M059J (cell line): ENCODE measurements at places on chromosomes 4 and X. TPM values are rescaled to one million over a fixed set of nuclear protein-coding genes. Genes with fewer than 3 reads are reported as not detected.

GRCh38 chrX:131729295-131729694, 185.4 kb downstream of the OR13H1 start:
- no peak for DNase-seq

Gene ADGRL3
- 0.07 TPM in 1 of 2 replicates, not detected in the other for total RNA-seq

Gene XAGE2
- 0.62 TPM in 1 of 2 replicates, not detected in the other for total RNA-seq

- no peak for DNase-seq
Observed at GRCh38 chr4:97016186-97016907, 1126.9 kb downstream of the STPG2 start.

Gene SOWAHB
- total RNA-seq = not detected in 2 replicates

Gene ERCC6L
- 14.0 and 26.1 TPM in 2 replicates for total RNA-seq

Gene ZNF185
- 4.9 and 6.5 TPM in 2 replicates for total RNA-seq

Gene CRMP1
- total RNA-seq = not detected in 2 replicates

DNA sequence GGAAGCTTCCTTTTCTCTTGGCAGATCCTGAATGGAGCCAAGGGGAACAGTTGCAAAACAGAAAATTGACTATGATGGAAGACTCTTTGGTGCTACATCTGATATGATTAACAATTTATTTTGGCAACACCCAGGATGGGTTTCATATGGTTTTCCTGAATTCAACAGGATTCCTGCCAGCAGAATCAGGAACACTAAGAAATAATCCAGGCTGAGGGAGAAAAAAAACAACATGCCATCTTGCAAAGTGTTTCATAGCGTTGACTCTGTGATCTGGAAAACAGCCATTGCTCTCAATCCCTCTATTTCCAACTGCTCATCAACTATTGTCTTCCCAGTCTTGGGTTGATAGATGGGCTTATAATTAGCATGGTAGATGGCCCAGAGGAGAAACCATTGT, 303.8 kb upstream of the KLF3 start:
- no peak for DNase-seq

Gene IQSEC2
- total RNA-seq = 18.8 and 20.4 TPM in 2 replicates

DNA sequence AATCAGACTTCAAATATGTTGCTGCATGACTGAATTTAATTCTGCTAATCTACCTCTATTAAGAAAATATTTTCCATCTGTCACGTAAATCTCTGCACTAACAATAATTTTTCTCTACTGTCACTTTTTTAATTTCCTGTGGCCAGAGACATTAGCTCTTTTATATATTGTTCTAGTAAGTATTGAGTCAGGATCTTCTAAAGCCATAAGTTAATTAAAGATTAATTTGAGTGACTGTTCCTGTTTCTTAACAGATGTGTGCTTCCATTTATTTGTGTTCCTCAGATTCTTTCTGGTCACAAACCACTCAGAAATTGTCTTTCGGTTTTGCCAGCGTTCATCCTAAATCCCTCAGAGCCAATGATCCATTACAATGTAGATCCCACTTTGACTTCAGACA, 2.4 kb upstream of the SMR3B start:
- no peak for DNase-seq

DNA sequence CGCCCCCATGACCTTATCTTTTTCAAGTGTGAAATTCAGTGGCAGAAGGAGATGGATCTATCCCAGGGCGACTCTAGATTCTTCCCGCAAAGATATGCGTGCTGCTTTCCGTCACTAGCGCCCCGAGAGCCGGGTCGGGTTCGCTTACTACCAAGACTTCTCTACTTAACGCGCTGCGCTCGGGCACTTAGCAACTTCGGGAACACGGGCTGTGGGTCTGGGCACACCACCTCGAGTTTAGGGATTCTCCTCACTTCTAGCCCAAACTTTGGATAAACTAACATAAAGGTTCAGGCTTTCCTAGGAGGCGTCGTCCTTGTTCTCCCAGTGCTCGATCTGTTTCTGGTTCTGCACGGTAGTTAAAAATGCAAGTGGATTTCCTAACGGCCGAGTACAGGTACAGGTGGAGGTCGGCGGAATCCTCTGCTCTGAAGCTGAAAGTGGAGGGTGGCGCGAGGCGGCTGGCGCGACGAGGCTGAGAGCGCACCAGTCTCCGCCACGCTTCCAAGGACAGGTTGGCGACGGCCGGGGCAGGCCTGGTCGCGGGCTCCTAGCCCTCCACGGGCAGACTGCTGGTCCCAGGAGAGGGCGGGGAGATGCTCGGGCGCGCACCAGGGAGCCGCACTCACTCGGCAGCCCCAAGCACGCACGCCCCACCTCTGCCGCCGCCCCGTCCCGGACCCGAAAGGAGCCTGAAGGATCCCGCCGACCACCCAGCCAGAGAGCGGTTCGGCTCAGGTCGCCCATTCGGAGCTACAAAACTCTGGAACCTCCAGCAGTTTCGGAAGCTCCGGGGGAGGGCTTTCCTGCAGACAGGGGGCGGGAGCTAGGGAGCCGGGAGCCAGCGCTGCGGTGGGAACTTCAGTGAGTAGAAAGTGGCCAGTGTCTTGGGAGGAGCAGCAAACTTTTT, 100.8 kb upstream of the TENM3 start:
- no peak for DNase-seq

Gene MAGEE1
- 0.02 and 0.15 TPM in 2 replicates for total RNA-seq

DNA sequence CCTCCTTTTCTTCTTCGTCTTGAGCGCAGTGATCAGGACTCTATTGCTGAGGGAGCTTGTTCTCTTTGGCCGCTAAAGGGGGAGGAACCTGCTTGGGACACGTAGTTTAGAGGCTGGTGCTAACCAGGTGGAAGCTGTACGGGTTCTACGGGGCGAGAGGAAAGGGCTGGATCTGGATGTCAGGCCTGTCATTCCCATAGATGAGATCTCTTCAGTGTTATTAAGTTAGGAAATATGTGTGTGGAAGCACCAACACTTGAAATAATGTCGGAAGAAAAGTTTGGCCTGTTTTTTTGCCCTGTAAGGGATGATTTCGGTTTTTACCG, 643 bp downstream of the SRP72 start:
- peak; percentile 58 for DNase-seq

Gene PRSS12
- 0.59 and 2.6 TPM in 2 replicates for total RNA-seq

GRCh38 chr4:98448908-98449307, 187.7 kb downstream of the RAP1GDS1 start:
- DNase-seq = no peak

DNA sequence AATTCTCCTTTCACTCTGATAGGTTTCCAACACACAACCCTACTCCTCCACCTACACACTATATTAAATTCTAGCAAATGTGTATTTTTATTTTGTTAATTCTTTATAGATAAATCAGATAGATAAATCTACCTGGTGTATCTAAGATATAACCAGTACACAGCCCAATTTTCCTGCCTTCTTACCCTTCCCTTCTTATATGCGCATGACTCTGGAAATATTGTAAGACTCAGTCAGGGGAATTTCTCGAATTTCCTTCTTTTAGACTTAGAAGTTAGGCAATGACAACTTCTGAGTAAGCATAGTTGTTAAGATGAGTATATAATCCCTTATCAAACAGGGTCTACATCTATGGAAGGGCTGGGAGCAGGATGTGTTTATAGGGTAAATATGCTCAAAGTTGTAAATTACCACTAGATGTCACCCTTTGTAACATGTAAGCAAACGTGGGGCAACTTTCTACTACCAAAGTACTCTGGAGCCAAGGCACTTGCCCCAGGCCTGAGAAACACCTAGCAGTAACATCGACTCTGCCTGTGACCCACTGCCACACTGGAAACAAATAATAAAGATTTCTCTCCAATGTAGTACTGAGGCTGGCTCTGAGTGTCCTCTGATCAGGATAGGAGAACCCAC, 444.7 kb downstream of the IQCM start:
- DNase-seq = peak; percentile 61

- no peak for DNase-seq
Observed at GRCh38 chrX:155998116-155998515, 620 bp downstream of the IL9R start.

GRCh38 chrX:104130808-104131207, 18.5 kb downstream of the ZCCHC18 start:
- peak; percentile 2 for DNase-seq

DNA sequence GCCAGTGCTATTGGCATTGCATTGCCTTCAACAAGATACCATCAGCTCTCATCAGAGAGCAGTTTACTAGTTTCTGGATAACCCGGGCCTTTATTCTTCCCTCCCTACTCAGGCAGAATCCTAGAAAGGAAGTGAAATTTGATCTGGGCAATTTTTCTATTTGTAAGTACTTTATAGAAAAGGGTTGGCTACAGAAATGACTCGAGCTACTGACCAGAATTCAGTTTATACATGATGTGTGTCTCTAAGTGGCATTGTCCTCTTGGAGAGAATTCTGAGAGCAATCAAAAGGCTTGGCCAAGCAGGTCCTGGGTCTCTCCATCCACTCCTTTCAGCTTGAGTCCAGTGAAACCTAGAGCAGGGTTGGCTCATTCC, 192.7 kb upstream of the LEF1 start:
- DNase-seq = no peak

DNA sequence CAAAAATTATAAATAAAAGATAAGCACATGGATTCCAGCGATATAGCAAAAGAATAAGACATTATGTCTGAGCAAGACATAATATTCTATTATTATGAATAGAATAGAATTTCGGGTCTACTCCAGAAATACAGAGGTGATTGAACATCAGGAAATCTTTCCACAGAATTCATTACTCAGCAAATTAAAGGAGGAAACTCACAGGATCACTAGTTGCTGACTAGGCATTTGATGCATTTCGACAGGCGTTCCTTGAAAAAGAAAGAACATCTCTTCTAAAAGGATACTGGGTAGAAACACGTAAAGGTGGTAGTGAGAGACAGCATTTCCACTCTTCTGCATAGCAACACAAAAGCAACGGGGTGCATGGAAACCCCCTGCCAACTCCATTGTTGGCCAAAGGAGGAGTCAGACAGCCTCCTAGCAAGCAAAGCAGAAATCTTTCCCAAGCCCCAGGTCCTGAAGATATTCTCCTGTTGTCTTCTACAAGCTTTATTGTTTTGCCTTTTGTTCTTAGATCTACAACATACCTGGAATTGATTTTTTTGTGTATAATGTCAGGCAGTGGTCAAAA, 14.3 kb upstream of the PDZD4 start:
- DNase-seq = no peak

- no peak for DNase-seq
Observed at GRCh38 chr4:170446782-170447181, 357.0 kb upstream of the AADAT start.

Gene RHOXF2
- not detected in 2 replicates for total RNA-seq

- no peak for DNase-seq
Observed at GRCh38 chr4:83266689-83267088, 17.9 kb downstream of the COQ2 start.

GRCh38 chr4:151426513-151426912, 17.5 kb downstream of the FHIP1A start:
- DNase-seq = no peak

Gene BRS3
- not detected in 2 replicates for total RNA-seq

GRCh38 chr4:8913858-8914460, 42.3 kb upstream of the HMX1 start:
- no peak for DNase-seq

Gene SRPX2
- total RNA-seq = 58.5 and 81.9 TPM in 2 replicates

DNA sequence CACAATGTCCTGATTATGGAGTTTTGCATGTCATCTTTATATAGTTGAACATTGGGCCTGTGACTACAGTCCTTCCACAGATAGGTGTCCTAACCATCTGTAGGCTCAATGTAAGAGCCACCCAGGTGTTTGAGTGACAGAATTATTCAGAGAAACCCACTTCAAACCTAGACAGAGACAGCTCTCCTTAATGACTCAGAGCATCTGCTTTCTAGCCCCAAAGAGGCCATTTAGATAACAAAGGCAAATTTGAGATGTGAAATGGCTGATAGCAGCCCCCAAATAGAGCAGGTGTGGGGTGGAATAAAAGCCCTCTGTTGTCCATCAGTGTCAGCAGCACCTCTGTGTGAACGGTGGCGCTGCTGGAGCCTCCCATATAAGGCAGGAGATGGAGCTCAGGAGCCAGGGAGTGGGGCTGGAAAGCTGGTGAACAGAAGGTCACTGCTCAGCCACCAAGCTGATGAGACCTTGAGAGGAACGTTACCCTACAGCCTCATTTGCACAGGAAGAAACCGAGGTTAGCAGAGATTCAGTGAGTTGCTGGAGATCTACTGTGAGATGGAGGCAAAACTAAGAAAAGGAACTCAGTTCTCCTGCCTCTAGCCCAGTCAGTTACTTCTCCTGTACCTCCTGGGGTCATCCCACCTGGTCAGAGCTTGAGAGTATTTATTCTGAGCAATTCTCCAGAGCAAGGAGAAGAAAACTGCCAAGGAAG, 153.3 kb upstream of the LNX1 start:
- no peak for DNase-seq

- DNase-seq = no peak
Observed at GRCh38 chr4:89427782-89428181, 120.2 kb upstream of the GPRIN3 start.

Gene SPANXN4
- total RNA-seq = not detected in 2 replicates

Gene SGMS2
- 24.7 and 27.1 TPM in 2 replicates for total RNA-seq

- DNase-seq = no peak
Observed at GRCh38 chr4:126591583-126591982, 1041.2 kb upstream of the INTU start.

Gene NOX1
- total RNA-seq = not detected in 2 replicates

- DNase-seq = peak; percentile 51
Observed at GRCh38 chr4:57342411-57342810, 232.2 kb upstream of the IGFBP7 start.

DNA sequence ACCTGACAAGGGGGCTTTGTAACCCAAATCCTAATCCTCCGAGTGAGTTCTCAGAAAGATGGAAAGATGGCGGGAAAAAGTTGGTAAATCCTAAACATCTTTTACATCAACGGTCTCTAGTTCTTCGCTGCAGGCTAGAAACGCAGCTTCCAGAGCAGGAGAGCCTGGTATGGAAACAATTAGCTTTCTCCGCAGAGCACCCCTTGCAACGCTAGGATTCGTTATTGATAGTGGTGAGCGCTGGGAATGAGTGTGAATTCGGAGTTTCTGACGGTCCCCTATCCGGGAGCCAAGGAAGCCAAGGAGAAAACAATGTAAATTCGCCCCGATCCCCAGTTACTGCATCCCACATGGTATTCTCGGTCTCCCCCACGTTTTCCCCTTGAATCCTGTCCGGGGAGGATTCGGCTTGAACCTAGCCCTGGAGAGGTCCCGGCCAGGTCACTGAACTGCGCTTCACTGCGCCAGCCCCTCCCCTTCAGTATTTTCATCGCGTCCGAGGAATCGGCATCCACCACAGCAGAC, 4.7 kb upstream of the NEUROG2 start:
- no peak for DNase-seq

Gene TMSB15A
- 13.7 and 21.5 TPM in 2 replicates for total RNA-seq

- no peak for DNase-seq
Observed at GRCh38 chr4:26137288-26137687, 183.5 kb upstream of the RBPJ start.

DNA sequence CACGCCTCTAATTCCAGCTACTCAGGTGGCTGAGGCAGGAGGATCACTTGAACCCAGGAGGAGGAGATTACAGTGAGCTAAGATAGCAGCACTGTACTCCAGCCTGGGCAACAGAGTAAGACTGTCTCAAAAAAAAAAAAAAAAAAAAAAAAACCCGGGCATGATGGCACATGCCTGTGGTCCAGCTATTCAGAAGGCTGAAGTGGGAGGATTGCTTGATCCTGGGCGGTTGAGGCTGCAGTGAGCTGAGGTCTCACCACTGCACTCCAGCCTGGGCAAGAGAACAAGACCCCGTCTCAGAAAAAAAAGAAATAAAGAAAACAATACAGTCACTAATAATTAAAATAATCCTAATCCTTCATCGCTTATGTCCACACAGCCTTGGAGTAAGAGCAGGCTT, 68.1 kb downstream of the APBB2 start:
- DNase-seq = peak; percentile 64

- DNase-seq = peak; percentile 22
Observed at GRCh38 chrX:57453901-57454300, 137.9 kb upstream of the ZXDB start.

GRCh38 chrX:151981129-151981528, 6.7 kb upstream of the GABRE start:
- DNase-seq = peak; percentile 87

Gene UGT2B17
- total RNA-seq = 0.22 and 1.2 TPM in 2 replicates

GRCh38 chr4:105670684-105671083, 37.8 kb downstream of the INTS12 start:
- DNase-seq = no peak
